ENCODE measurements at places on chromosomes 4 and X.

DNA sequence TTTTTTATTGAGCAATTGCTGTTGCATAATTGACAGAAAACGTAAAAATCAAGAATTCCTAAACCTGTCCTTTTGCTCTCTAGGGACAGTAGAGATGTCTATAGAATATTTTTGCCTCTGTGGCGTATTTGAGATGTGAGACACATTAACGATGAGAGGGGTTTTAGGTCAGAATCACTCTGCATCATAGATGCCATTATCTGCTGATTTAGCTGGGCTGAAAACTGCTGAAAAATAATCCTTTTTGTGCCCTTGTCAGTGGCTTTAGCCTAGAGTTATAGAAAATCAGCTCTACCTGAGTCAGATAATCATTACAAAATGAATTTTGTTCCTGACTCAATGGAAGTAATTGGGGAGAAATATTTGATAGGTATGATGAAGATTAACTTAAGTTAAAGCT, 767.8 kb upstream of the TENM3 start:
- ATAC-seq: no peak

DNA sequence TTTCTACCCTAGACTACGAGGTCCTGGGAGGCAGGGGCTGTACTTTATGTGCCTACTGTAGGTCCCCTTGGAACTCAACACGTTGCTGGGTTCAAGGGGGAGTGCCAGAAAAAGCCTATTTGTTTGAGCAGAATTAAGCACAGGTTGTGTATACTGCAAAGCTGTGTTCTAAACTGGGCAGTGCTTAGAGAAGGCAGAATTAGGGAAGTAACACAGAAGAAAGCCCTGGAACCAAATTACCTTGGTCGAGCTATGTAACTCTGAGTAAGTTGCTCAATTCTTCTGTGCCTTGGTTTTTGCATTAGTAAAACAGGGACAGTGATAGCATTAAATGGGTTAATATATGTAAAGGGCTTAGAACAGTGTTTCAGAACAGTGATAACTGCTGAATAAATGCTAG, 245.0 kb upstream of the SFRP2 start:
- no peak for ATAC-seq

DNA sequence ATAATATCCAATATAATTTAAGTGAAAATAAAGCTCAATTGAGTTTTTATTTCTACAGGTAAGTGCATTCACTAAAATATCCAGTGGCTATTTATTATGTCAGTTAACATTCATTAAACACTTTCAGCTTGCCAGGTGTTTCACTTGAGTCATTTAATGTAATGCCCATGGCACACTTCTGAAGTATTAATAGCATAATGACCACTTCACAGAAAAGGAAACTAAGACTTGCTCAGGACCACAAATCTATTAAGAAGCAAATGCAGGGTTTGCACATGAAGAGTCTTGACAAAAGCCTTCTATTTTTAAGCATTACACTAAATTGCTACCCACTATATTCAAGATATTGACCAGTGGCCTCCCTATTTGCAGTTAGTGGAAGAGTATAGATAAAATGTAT, 612.7 kb downstream of the KCTD8 start:
- ATAC-seq: no peak

- no peak for ATAC-seq
These were observed 279.5 kb upstream of the TAPT1 start for GRCh38 chr4:16505726-16506125.

DNA sequence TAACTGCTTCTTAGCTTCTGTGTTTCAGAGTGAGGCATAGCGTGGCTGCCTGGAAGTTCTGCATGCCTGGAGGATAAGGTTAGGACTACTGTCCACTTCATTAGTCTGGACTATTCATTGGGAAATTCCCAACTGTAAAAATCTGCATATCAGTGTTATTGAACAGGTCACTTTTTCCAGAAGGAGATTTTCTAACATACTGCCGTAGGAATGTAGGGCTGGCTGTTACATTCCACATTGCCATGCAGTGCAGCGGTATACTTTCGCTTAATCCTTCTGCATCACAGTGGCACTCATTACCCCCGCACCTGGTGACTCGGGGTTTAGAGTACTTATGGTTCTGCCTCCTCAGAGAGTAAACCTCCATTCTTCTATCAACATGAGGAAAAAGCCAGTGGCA, 104.6 kb downstream of the NPFFR2 start:
- no peak for ATAC-seq

GRCh38 chr4:84644087-84644486, 61.2 kb downstream of the CDS1 start:
- no peak for ATAC-seq

GRCh38 chrX:125172531-125172930, 147.1 kb upstream of the TEX13C start:
- ATAC-seq: no peak

GRCh38 chr4:156378033-156378665, 424.5 kb upstream of the CTSO start:
- ATAC-seq: no peak

DNA sequence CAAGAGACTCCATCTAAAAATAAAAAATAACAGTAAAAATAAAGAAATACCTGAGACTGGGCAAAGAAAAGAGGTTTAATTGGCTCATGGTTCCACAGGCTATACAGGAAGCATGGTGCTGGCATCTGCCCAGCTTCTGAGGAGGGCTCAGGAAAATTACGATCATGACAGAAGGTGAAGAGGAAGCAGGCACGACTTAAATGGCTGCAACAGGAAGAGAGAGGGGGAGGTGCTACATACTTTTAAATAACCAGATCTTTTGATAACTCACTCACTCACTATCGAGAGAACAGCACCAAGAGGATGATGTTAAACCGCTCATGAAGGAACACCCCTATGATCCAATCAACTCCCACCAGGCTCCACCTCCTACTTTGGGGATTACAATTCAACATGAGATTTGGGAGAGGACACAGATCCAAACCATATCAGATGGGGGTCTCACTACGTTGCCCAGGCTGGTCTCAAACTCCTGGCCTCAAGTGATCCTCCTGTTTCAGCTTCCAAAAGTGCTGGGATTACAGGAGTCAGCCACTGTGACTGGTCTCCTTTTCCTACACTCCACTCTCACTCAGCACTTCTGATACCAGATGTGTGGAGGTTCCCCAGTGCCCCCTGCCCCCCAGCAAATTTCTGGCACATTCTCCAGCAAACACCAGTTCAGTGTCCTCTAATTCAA, 11.9 kb upstream of the ZNF157 start:
- ATAC-seq: no peak
